ENCODE measurements at places on chromosomes 1 and 21. TPM values are rescaled to one million over a fixed set of nuclear protein-coding genes. Genes with fewer than 3 reads are reported as not detected.

DNA sequence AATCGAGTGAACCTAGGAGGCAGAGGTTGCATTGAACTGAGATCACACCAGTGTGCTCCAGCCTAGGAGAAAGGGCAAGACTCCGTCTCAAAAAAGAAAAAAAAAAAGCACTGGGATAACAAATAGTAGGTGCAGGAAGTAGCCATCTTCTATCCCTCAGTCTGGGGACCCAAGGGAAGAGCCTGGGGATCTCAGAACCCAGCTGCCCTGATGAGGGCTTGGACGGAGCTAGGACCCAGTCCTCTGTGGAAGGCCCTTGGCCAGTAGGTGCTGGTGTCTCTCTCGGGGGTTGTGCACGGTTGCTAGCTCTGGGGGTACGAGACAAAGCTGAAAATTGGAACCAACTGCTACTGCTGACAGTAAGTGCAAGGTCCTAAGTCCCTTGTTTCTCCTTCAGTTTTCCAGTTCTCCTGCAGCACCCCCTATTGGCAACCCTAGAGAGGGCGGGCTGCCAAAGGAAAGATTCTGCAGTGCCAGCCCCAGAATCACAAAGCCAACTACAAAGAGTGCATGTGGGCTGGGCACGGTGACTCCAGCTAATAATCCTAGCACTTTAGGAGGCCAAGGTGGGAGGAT is 57.6 kb upstream of the KIF1B start:
- DNase-seq, result peak; percentile 91

GRCh38 chr1:51514733-51515132 is 4.3 kb downstream of the EPS15 start:
- no peak for DNase-seq

ADAMTS5 gene
- 2.1 TPM for total RNA-seq

CYP4B1 gene
- 0.92 TPM for total RNA-seq

DNA sequence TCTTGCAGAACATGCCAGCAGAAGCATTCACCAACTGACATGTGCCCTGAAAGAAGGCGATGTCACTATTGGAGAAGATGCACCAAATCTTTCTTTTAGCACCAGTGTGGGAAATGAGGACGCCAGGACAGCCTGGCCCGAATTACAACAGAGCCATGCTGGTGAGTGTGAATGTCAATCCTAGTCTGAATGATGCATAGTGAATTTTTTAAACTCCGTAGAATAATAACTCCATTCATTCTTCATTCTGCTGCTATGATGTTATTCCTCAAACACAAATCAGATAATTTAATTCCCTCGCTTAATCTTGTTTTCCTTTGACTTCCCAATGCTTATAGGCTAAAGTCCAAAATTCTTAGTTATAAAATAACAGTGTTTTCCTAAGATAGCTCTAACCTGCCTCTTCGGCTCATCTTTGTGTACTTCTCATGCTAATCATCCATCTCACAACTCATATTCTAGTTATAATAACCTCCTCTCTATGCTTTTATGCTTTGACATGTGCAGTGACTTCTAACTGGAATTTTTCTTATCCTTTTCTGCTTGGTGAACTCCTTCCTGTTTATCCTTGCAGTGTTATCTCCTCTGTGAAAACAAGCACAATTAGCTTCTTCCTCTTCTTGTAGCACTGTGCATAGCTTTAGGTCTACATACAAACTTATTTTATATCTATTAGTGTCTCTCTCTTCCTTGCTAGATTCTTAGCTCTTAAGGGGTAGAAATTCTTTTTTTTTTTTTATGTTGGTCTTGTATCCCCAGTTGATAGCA is 14.4 kb downstream of the SDCCAG8 start:
- no peak for DNase-seq

DNA sequence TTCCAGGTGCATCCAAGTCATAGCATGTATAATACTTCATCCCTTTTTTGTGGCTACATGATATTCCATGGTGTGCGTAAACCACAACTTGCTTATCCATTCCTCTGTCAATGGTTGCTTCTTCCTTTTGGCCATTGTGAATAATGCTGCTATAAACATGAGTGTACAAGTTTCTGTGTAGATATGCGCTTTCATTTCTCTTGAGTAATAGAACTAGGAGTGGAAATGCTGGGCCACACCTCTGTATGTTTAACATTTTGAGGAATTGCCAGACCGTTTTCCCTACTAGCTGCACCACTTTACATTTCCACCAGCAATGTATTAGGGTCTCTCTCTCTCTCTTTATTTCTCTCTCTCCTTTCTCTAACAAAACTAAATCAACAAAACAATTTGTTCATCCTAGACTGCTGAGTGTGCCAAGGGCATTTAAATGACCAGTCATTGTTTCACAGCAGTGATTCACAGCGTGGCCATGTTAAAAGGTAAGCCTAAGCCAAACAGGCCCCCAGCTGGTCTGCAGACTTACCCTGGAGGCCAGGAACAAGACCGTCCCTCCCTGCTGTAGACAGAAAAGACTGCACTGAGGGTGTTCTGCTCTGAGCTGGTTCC is 53.2 kb upstream of the LYST start:
- peak; percentile 78 for DNase-seq

DNA sequence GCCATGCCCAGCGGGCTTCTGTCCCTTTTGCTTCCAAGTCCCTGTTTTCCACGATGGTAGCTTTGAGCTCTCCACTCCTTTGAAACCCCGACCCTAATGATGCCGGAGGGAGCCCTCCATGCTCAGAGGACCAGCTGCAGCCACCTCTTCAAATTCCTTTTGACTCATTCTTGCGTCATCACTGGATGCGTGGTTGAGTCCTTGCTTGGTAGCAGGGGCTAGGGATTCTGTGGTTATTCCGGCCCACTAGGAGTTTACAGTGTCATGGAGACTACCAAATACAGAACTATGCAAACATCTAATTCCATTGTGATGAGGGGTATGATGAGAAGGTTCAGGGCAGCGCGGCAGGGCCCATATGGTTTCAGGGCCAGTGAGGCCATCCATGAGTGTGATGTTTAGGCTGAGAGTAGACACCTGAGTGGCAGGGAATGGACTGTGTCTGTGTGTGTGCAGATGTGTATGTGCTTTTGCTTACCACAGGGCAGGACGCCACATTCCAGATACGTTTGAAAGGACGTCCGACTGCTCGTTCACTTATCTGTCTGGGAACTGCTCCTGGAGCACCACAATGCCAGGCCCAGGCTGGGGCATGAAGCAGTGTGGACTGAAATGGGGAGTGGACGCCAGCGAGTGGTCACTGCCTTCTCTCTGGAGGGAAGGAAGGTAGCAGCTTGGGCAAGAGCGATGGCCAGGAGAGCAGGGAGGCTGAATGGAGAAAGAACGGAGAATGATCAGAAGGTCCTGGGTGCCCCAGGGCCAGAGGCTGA is 30.4 kb upstream of the ZBTB21 start:
- DNase-seq, result no peak

DNA sequence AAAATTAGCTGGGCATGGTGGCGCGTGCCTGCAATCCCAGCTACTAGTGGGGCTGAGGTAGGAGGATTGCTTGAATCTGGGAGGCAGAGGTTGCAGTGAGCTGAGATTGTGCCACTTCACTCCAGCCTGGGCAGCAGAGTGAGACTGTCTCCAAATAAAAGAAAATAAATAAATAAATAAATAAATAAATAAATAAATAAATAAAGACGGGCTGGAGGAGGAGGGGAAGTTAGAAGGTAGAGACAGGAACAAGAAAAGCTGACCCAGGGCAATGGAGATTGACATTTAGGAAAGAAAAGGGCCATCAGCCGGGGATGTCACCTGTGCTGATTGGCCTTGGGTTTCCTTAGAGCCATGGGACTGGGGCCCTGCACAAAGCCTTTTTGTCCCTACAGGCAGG is 153.7 kb upstream of the IGSF21 start:
- DNase-seq, result no peak

GRCh38 chr21:46648539-46648938 is 13.1 kb downstream of the PRMT2 start:
- no peak for DNase-seq

DLGAP3 gene
- total RNA-seq, result 4.0 TPM

CYP4A11 gene
- total RNA-seq, result 0.59 TPM

DNA sequence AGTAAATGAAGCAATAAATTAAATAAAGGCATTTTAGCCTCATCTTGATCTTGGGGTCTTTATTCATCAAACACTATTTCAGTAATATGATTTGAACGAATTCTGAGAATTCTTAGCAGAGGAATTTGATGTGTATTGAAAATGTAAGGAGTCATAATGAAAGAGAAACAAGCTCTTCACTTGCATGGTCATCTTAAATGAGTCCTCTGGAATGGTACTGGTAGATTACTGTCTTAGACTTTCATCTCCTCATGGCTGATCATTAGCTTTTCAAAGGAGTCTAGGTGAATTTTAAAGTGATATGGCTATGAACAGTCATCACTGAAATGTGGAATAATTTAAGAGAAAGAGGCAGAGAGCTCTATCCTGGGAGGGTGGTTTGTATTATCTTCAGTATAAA is 30.0 kb downstream of the PRRC2C start:
- no peak for DNase-seq

B3GALT5 gene
- total RNA-seq, result 2.5 TPM

- DNase-seq, result no peak
Measured at GRCh38 chr1:112694363-112694929, 12.5 kb downstream of the RHOC start.

DNA sequence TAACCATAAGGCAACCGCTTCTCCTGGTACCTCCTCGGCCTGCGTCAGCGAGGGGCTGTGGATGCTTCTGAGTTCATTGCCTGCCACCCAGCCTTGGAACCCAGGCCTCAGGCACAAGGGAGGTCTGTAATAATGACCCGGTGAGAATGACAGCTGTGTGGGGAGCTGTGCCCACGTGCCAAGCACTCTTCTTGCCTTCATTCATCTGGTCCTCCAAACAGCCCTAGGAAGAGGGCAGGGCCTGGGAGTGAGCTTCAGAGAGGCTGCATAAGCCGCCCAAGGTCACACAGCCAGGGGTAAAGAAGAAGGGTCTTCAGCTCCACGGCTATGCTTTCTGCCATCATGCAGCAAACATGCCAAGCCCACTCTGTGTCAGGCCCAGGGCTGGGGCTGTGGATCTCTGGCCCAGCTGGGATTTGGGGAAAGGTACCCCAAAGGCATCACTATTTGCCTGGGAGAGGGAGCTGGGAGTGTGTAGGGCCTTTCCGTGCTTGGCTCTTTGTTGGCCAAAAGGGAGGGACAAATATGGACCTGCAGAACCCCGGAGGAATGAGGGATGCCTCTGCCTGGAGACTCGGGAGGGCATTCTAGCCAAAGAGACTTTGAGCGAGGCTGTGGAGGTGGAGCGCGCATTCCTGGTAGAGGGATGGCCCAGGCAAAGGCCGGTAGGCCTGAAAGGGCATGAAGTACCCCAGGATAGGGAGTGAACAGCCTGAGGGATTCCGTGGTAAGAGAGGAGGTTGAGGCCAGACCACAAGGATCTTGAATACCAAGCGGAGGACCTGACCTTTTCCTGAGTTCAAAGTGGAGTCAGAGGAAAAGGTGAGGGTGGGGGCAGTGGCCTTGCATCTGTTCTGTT is 10.1 kb upstream of the EDN2 start:
- no peak for DNase-seq

DNA sequence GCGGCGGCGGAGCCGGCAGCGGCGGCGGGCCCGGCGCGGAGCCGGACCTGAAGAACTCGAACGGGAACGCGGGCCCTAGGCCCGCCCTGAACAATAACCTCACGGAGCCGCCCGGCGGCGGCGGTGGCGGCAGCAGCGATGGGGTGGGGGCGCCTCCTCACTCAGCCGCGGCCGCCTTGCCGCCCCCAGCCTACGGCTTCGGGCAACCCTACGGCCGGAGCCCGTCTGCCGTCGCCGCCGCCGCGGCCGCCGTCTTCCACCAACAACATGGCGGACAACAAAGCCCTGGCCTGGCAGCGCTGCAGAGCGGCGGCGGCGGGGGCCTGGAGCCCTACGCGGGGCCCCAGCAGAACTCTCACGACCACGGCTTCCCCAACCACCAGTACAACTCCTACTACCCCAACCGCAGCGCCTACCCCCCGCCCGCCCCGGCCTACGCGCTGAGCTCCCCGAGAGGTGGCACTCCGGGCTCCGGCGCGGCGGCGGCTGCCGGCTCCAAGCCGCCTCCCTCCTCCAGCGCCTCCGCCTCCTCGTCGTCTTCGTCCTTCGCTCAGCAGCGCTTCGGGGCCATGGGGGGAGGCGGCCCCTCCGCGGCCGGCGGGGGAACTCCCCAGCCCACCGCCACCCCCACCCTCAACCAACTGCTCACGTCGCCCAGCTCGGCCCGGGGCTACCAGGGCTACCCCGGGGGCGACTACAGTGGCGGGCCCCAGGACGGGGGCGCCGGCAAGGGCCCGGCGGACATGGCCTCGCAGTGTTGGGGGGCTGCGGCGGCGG is 1.0 kb downstream of the ARID1A start:
- DNase-seq, result peak; percentile 64

GRCh38 chr1:32977546-32978087 is 13.0 kb upstream of the RNF19B start:
- DNase-seq, result no peak

- peak; percentile 33 for DNase-seq
Measured at GRCh38 chr21:45539046-45539795, 3.0 kb downstream of the SLC19A1 start.

CELA3A gene
- total RNA-seq, result not detected

- no peak for DNase-seq
Measured at GRCh38 chr1:160409486-160409885, 9.1 kb downstream of the VANGL2 start.

GRCh38 chr1:178066908-178067614 is 26.8 kb upstream of the RASAL2 start:
- DNase-seq, result no peak

ACTL8 gene
- not detected for total RNA-seq

CCDC27 gene
- not detected for total RNA-seq

DNA sequence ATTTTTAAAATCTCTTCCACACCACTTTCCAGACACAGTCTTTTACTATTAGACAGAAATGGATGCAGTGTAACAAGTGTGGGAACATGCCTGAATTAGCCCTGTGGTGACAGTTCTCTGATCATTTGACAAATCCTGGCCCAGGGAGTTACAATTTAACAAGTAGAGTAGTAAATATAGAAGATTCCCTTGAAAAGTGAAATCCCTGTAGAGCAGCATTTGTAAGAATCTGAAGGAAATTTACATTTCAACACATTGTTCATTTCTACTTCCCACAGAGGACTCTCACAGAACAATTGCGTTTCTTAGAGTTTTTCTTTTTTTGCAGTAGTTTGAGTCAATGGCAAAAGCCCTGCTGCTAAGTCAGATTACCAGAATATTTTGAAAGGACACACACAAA is 458.3 kb upstream of the BRINP3 start:
- no peak for DNase-seq

GRCh38 chr1:230123280-230124185 is 56.5 kb downstream of the GALNT2 start:
- no peak for DNase-seq

GRCh38 chr1:205998457-205999241 is 4.5 kb downstream of the RAB7B start:
- DNase-seq, result peak; percentile 45

DNA sequence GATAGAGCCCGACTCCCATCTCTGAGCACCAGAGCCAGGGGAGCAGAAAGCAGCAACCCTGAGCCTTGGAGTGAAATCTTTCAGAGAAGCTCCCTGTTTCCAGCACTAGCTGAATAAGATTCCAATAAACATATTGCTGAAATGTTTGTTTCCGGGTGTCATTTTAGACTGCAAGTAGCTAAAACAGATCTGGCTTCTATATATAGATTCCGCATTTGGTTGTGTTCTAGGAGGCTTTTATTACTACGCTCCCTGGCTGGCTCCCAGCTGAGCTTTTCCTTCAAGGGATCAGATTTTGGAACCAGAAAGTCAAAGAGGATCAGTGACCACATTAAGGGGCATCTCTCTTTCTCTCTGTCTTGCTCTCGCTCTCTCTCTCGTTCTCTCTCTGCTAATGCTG is 88.2 kb downstream of the PAPPA2 start:
- no peak for DNase-seq

GRCh38 chr1:166905900-166906299 is 29.8 kb upstream of the TADA1 start:
- DNase-seq, result no peak

- DNase-seq, result no peak
Measured at GRCh38 chr1:188669728-188670382, 1807.8 kb downstream of the BRINP3 start.

NR5A2 gene
- 0.61 TPM for total RNA-seq

Data from endodermal cell (in vitro differentiated cells).